ENCODE measurements at places on chromosomes 6 and 20.

DNA sequence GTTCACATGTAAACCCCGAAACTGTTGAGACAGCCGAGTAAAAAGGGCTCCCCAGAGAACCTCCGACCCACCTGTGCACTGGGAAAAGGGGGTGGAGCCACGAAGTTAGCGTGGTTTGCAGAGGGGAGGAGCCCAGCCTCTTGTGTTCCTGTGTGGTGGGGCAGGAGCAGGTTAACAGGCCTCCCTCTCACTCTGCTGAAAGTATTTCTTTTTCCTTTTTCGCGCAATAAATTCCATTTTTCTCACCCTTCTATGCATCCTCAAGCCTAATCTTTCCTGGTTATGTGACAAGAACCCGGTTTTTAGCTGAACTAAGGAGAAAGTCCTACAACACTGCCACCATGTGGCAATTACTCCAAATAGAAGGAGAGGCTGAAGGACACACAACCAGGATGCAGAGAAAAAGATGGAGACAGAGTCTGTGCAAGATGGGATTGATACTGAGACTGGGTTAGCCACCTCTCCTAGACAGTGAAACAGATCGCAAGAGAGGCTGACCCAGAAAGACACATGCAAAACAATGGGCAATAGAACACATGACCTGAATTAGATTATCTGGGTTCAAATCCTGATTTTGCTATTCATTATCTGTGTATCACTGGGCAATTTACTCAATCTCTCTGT is 168.7 kb upstream of the PRSS16 start:
- DNase-seq, result no peak

DNA sequence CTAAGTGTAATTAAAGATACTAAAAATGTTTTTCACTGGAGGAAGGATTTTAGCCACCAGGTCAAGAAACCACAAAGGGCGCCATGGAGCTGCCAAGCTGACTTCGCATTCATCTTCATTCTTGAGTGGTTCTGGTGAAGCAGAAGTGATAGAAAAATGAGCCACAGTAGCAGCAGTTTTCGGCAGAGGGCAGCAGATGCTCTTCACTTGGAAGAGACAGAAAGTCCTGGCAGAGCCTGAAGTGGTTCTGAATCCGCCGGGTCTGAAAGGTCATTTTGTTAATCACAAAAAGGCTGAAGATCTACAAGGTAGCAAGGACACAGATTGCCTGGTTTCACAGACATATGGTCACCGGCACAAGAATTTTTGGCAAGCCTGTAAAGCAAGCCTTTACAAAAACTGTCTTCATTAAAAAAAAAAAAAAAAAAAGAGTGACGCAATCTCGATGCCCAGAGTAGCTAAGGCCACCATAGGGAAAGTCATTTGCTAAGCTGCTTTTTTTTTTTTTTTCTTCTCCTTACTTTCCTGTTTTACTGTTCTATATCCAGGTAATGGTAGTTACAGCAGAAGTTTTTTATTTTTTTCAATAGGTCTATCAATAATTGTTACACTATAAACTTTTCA is 345.1 kb upstream of the AGPAT4 start:
- DNase-seq, result no peak

DNA sequence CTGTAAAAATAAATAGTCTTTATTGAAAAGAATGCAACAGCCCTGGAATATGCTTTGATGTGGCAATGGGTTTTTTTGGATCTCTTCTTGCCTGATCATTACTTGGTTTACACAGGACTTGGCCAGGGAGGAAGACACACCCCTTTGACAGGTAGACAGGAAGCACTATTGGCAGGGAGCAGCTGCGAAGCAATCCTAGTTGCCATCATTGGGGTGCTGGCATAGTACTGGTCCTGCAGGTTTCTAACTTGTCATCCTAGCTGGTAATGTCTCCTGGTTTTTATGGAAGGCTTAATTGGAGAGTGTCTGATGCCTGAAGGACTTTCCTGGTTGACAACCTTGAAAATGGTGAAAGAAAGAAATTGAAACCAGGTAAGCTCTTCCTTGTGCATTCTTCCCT is 71.2 kb upstream of the CCN6 start:
- DNase-seq, result no peak

DNA sequence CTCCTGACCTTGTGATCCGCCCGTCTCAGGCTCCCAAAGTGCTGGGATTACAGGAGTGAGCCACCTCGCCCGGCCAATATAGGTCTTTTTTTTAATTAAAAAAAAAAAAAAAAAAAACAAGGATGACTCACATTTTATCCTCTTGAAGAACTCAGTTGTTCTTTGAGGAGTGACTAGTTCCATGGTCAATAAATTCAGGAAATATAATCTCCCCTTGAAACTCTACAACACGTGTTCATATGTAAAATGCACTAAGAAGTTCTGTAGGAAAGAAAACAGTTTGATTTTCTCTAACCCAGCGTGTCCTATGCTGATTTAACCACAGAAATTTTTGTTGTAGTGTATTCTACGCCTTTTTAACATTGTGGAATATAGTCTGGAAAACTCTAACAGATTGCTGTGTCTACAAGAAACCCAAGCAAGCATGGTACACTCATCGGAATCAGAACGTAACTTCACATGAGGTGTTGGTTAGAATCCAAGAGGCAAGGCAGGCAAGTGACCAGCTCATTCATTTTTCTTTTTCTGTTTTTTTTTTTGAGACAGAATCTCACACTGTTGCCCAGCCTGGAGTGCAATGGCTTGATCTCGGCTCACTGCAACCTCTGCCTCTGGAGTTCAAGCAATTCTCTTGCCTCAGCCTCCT is 79.0 kb upstream of the ZNF217 start:
- DNase-seq, result no peak

DNA sequence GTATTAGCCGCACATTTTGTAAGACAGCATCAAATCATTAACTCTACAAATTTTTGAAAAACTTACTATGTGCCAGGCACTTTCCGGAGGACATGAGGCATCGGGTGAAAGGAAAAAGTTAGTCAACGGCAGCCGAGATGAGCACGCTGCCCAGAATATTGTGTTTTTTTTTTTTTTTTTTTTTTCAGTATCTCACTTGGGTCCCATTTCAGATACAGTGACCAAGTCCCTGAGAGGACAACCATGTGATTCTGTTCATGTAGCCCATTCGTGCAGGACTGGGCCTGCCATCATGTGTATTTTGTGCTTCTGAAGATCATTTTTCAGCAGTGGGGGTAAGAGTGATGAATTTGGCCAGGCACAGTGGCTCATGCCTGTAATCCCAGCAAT is 1.3 kb downstream of the SLA2 start:
- DNase-seq, result no peak

GRCh38 chr6:133641104-133641503 is 247.8 kb upstream of the TCF21 start:
- DNase-seq, result no peak

DNA sequence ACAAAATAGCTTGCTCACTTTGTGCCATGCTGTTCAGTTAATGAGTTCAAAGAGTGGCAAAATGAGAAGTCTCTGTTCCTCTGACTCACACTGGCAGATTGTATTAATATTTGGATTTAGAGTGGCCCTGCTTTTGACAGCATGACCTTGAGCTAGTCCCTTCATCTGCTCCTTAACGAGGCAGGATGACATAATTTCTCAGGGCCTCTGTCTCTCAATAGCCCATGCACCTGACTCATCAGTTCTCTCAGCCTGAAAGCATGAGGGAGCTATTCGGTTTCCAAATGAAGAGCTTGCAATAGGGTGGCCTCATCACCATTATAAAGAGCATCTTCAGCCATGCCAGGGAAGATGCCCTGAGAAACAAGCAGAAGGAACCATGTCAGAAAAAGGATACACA is 38.2 kb downstream of the CAP2 start:
- DNase-seq, result no peak

GRCh38 chr20:35690265-35690664 is 8.9 kb downstream of the NFS1 start:
- no peak for DNase-seq

- no peak for DNase-seq
Observed at GRCh38 chr6:14787677-14788076, 458.2 kb upstream of the JARID2 start.

- DNase-seq, result no peak
Observed at GRCh38 chr6:71289039-71289801, 609 bp downstream of the OGFRL1 start.

- no peak for DNase-seq
Observed at GRCh38 chr6:18035330-18035854, 48.0 kb upstream of the KIF13A start.
